ENCODE measurements at places on chromosomes 7 and 10.

DNA sequence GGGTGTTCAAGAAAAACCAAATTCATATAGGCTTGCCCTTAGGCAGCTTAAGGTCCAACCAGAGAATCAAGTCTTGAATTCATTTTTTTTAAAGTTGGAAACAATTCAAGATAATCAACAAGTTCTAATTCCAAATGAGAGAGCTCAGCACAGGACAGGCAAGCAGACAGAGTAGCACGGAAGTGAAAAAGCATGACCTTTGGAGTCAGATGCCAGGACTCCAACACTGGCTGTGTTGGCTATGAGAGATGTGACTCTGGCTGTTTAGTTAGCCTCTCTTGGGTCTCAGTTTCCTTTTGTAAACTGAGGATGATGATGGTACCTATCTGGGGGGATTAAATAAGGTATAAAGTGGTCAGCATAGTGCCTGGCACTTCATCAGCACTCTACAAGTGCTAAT is 49.3 kb downstream of the FBXW4 start:
- no peak for DNase-seq

- DNase-seq = no peak
These were observed 21.7 kb upstream of the RET start for GRCh38 chr10:43055217-43055616.

DNA sequence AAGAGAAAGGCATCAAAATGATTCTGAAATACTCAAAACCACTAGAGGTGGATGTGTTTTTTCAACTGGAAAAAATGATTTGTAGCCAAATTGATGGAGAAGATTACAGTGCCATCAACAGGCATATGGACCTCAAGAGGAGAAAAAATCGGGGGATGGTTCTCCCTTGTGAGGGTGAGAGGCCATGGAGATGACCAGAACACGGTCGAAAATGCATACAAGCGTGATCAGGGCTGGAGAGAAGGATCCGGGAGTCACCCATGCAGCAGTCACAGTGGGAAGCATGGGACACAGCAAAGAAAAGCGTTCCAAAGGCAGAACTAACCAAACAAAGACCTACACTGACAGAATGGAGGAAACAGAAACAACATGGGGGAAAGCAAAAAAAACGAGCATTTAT is 80.3 kb downstream of the SLC37A3 start:
- no peak for DNase-seq

DNA sequence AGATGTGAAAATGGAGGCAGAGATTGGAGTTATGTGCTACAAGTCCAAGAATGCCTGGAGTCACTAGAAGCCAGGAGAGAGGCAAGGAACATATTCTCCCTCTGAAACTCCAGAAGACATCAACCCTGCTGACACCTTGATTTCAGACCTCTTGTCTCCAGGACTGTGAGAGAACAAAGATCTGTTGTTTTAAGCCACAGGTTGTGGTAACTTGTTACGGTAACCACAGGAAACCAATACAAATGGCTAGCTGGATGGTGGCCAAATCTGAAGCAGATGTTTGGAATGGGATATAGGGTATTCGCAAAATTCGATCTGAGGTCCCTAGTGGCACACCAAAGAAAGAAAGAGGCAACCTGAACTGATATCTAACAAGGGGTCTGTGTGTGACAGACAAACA is 129.0 kb downstream of the HERPUD2 start:
- no peak for DNase-seq

- DNase-seq = no peak
These were observed 634 bp upstream of the HOXA7 start for GRCh38 chr7:27156916-27157701.

DNA sequence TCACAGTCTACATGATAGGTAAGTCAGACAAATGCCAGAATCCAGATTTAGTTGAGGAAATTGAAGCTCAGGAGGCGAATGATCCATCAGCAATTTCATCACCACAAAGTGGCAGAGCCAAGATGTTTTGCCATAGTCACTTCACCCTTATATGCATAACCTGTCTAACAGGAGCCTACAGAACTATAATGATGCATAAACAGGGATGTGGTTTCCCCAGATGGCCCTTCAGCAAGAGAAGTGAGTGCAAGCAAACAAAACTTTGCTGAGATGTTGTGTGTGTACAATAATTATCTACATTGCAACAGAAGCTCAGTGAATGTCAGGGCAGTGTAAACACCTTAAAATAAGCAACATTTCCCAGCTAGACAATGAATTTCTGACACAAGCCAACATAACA is 28.6 kb downstream of the PON3 start:
- no peak for DNase-seq

DNA sequence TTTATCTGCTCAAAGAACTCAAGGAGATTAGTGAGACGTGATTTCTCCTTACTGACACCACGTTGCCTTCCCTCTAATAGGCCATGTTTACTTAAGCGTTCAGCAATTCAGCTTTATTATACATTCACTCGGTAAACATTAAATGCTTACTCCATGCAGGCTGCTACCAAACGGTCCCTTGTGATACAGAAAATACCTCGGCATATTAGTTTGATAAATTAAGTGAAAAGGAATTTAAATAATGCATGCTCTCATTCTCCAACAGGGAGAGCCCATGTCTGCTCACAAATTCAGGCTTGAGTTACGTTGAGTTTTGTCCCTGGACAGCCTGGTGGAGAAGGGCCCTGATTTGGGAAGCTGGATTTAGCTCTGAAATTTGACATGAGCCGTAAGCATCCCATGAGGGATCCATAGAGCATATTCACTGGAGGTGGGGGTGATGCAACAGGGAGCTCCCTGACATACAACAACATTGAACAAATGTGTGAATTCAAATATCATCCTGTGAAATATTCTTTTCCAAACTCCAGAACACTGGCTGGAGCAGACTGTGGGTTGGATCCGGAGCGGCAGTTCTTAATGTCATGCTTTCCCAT is 86.3 kb downstream of the TBXAS1 start:
- DNase-seq = no peak

DNA sequence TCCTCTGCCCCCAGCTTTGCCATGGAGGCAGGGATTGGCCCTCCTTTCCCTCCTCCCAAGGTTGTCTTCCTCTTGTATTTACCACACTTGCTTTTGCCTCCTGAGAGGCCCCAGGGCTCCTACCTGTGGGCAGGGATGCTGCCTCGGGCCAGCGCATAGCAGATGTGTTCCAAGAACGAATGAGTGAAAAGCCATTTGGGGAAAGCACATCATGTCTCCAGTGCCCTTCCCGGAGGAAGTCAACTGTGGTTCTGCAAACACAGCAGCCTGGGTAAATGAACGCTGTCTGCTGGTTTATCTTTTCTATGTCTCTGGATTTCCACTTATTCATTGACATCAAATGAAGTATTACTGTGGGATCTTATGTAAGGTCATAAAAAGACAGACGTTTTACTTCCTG is 161.7 kb downstream of the FANK1 start:
- no peak for DNase-seq

GRCh38 chr7:36692456-36692855 is 31.8 kb downstream of the AOAH start:
- DNase-seq = no peak

- no peak for DNase-seq
These were observed 52.8 kb downstream of the BMPER start for GRCh38 chr7:33958104-33958503.

- DNase-seq = no peak
These were observed 358.4 kb downstream of the KCNMA1 start for GRCh38 chr10:77279207-77279606.

GRCh38 chr10:58856508-58857240 is 319.8 kb upstream of the PHYHIPL start:
- no peak for DNase-seq

DNA sequence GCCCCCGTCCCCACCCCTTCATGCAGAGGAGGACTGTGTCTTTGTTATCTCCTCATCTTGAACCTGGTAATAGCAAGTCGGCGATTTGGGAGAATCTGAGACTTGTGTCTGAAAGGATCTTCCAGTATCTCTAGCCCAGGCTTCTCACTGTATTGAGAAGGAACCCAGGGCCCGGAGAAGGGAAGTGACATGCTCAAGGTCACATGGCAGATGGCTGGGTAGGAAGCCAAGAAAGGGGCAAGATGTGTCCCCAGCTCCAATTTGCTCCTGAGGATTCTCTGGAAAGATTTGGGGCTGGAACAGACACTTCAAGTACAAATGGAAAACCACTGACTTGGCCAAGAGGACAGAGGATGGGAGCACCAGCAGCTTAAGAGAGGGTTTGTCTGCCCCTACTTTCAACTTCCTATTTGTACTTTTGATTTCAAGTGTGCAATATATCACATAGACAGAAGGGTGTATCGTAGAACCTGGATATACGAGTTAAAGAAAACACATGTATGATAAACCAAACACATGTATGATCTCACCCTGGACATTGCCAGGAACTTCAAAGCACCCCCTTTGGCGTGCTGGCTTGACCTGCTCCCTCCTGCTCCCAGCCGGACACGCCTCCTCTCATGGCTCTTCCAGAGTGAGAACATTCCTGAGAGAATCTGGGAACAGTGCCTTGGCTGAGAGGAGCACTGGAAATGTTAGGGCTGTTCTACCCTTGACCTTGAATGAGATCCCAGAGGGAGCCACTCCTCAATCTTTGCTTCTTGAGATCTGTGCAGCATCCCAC is 79.7 kb downstream of the CDH23 start:
- no peak for DNase-seq

DNA sequence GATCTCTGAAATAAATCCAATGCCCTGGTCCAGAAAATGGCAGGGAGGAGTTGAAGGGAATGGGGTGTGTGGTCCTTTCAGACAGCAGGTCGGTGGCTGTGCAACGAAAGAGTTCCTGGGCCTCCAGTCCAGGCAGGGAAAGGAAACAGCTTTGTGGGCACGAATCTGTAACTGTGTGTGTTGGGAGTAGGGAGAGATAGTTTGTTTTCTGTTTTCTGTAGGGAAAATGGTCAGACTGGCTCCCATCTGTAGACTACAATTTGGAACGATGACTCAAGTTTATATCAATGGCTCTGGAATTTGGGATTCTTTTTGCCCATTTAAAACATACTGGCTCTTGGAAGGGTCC is 2.6 kb upstream of the HOXA9 start:
- no peak for DNase-seq

DNA sequence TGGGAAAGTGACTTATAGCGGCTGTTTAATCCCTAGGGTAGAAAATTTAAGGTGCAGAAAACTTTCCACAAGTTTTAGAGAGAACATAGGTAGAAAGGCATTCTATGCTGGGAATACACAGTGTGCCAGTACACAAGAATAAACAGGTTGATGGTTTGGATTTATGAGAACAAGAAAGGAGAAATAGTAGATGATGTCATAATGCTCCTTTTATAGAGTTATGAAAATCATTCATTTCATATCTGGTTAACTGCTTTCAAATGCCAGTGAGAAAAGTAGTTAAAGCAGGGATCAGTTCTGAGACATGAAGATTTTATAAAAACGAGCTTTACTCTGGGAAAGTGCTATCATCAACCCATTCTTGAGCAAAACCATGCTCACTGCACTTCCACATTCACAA is 311.4 kb downstream of the PARD3 start:
- no peak for DNase-seq

GRCh38 chr10:29610876-29611647 is 23.7 kb downstream of the SVIL start:
- DNase-seq = no peak

DNA sequence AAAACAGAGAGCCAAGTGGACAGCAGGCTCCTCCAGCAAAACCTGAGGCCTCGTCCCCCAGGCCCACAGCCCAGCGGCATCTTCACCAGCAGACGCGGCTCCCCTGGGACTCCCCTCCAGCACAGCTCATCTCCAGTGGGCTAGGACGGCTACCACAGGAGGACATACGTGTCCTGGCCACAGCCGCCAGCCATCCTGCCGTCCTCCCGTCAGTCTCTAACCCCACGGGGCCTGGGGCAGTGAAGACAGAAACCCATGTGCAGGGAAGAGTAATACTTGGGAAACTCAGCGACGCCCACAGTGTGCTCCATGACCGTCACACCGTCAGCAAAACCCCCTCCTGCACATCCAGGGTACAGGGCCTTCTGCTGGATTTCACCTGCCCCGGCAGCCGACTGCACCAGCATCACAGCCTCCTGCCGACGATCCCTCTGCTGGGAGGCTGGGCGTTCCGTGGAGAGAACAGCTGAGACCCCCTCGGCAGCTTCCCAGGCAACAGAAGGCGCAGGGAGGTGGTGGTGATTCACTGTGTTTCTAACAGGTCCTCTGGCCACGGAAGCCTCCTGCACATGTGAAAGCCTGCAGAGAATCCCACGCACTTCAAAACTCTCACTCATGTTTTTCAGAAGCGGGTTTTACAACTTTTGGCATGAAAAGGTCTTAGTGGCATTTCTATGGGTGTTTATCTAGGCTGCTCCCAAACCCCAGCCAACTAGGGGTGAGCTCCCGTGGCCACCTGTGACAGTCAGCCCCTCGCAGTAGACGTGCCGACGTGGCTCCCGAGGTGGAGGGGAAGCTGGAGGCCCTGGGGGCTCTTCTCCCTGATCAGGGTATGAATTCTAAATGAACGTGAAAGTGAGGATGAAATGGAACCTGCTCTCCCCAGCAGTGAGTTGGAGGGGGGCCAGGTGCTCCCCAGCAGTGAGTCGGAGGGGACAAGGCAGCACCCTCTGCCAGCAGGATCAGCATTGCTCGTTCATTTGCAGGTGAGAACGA is 513.5 kb downstream of the PTPRN2 start:
- no peak for DNase-seq

- no peak for DNase-seq
These were observed 46.0 kb downstream of the HELLS start for GRCh38 chr10:94591461-94592205.

- DNase-seq = no peak
These were observed 225.2 kb upstream of the SH2B2 start for GRCh38 chr7:102061354-102061945.

- no peak for DNase-seq
These were observed 23.2 kb upstream of the BMPR1A start for GRCh38 chr10:86733260-86733671.

- DNase-seq = no peak
These were observed 172.6 kb upstream of the THSD7A start for GRCh38 chr7:12004581-12004980.

DNA sequence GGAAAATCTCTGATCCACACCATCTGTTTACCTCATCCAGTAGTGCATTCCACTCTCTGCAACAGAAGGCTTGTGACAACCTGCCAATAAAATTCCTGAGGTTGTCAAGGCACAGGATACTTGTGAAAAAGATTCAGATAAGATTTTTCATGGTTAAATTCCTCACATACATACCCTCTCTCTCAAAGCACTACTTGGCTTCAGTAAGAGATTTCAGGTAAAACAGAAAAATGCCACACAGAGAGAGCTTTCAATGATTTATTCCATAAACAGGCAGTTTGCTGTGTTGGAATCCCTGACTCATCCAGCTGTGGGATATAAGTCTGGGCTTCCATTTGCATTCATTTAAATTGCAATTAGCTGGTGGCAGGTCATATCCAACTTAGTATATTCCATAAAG is 99.7 kb upstream of the CAV2 start:
- no peak for DNase-seq

GRCh38 chr10:99689461-99689860 is 30.2 kb downstream of the ENTPD7 start:
- no peak for DNase-seq

DNA sequence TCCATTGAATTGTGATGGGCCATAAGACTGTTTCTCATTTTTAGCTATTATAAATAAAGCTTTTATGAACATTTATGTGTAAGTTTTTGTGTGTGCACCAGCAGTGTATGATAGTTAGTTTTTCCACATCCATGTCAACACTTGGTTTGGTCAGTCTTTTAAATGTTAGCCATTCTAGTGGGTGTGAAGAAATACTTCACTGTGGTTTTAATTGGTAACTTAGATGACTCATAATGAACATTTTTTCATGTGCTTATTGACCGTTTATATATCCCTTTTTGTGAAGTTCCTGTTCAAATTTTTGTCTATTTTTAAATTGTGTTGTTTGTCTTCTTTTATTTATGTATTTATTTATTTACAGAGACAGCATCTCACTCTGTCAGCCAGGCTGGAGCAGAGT is 23.6 kb upstream of the PDK4 start:
- no peak for DNase-seq

- no peak for DNase-seq
These were observed 128.5 kb upstream of the TNS3 start for GRCh38 chr7:47710201-47710935.

All from OCI-M1 (cell line).